ENCODE measurements at places on chromosomes 3 and 15.

GRCh38 chr15:80154336-80154735, 1.5 kb downstream of the FAH start:
- no peak for DNase-seq
- H3K4me3 ChIP-seq, result peak overlapping the region; percentile 90
- H3K4me1 ChIP-seq, result peaks cover 23% of the 10 kb centered on the region
- H3K27ac ChIP-seq, result no peak overlapping the region
- 0 out of 2 replicates have a peak, but pooled peaks cover 7% of the 10 kb centered on the region for H3K27me3 ChIP-seq

GRCh38 chr3:63951492-63952247, 39.5 kb upstream of the SCAANT1 start:
- no peak overlapping the region for H3K4me3 ChIP-seq
- peaks cover 44% of the 10 kb centered on the region for H3K4me1 ChIP-seq
- no peaks in the 10 kb centered on the region for H3K36me3 ChIP-seq
- no peak overlapping the region for H3K27ac ChIP-seq

- H3K27me3 ChIP-seq, result no peaks in the 10 kb centered on the region
- H3K27ac ChIP-seq, result no peak overlapping the region
- no peak for DNase-seq
These were observed 691.5 kb upstream of the CCDC54 start for GRCh38 chr3:106685745-106686144.

GRCh38 chr3:171704002-171704401, 106.3 kb downstream of the PLD1 start:
- peaks cover 8% of the 10 kb centered on the region for H3K4me1 ChIP-seq
- no peaks in the 10 kb centered on the region for H3K27me3 ChIP-seq
- H3K36me3 ChIP-seq, result no peaks in the 10 kb centered on the region
- no peak overlapping the region for H3K27ac ChIP-seq
- H3K4me3 ChIP-seq, result no peak overlapping the region
- peak; percentile 74 for DNase-seq

DNA sequence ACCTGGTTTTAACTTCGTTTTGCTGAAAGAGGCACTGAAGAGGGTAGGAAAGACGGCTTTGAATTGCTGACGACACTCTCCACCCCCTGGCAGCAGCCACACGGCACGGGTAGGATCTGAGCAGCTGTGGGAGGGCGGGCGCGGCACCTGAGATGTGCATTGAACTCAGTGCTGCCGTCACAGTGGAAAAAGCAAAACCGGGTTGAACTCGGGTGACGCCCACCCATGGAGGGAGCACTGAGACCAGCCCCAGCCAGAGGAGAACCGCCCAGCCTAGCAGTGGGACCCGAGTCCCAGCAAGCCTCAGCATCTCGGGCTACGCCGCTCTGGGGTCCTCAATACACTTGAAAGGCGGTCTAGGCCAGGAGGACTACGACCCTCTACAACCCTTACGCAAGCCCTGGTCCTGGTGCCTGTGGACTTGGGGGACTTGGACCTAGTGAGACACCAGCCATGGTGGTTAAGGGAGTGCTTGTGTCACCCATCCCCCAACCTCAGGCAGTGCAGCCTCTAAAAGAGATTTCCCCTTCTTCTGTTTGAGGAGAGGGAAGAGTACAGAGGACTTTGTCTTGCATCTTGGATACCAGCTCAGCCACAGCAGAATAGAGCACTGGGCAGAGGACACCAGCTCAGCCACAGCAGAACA, 50.0 kb upstream of the RPL35A start:
- H3K27me3 ChIP-seq, result no peaks in the 10 kb centered on the region
- no peak overlapping the region for H3K4me3 ChIP-seq
- H3K27ac ChIP-seq, result no peak overlapping the region
- 0 out of 2 replicates have a peak, but pooled peaks cover 4% of the 10 kb centered on the region for H3K4me1 ChIP-seq

- no peaks in the 10 kb centered on the region for H3K27me3 ChIP-seq
- no peak overlapping the region for H3K4me3 ChIP-seq
- peak overlapping the region; percentile 59 for H3K27ac ChIP-seq
- no peaks in the 10 kb centered on the region for H3K4me1 ChIP-seq
These were observed 62.9 kb downstream of the UMPS start for GRCh38 chr3:124793054-124793739.

Measured in GM23338 (cell line).